Activated T-cell treated with anti-CD3 and anti-CD28 coated beads for 4 hours (primary cell): ENCODE measurements at places on chromosomes 11 and 22.

- DNase-seq = no peak
Observed at GRCh38 chr22:43946384-43946667, 8.9 kb upstream of the SAMM50 start.

DNA sequence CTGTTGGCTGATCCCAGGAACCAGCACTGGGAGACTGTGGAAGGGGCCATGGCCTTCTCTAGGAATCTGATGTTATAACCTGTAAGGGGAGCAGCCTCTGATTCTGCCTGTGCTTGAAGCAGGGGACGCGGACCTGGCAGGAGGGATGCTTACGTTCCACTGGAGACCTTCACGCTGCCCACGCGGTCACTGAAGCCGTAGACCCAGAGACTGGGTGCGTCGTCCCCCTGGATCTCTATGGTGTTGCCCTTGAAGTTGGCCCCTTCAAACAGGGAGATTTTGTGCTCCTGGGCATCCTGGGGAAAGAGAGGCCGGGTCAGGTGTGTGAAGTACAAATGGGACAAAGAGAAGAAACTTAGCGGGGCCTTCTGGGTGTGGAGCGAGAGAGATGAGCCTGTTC is 11.8 kb upstream of the TPST2 start:
- DNase-seq = no peak

DNA sequence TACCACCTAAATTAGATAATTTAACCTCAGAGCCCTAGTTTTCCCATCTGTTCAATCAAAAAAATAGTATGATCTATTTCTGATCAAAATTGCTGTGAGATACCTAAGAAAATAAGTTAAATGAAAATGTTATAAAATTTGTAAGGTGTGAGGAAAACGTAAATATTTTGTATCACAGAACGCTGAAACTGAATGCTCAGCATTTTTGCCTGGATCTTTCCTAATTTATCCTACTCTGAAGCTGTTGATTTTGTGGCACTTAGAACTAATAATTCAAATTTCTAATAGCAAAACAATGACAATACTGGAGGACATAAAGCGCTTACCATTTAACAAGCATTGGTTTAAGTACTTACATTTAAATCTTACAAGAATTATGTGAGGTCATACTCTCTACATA is 674.2 kb downstream of the FAM181B start:
- DNase-seq = no peak

DNA sequence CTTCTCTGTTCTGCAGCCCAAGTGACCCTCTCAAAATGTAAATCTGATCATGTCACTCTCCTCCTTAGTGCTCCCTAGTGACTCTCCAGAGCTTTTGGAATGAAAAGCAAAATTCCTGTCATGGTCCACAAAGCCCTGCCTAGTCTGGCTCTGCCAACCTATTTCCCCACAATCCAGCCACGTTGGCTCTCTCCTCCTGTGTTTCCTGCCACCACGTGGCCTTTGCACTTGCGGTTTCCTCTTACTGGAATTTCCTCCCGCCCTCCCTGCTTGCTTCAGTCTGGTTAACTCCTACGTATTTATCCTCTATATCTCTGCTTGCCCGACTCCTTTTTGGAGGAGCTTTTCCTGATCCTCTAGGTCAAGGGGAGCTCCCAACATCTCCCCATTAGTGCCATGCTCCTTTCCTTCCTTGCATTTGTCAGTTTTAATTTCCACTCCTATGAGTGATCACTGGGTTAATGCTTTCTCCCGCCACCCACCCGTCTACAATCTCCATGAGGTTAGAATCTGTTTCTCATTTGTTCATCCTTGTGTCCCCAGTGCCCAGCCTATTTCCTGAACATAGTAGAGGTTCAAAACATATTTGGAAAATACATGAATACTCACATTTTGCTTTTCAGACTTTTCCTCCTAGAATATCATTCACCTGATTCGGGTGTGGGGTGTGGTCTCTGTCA is 11.5 kb downstream of the NNMT start:
- DNase-seq = no peak

- DNase-seq = no peak
Observed at GRCh38 chr22:49196046-49196511, 631.6 kb downstream of the BRD1 start.
